Activated T-helper 17 cell treated with anti-CD3 and anti-CD28 coated beads, Interleukin-2, amount 50 U/mL, for 72 hours (primary cell): ENCODE measurements at places on chromosomes 16 and 17.

- ATAC-seq = peak; percentile 31
These were observed 4.6 kb upstream of the TAF15 start for GRCh38 chr17:35804658-35805192.

DNA sequence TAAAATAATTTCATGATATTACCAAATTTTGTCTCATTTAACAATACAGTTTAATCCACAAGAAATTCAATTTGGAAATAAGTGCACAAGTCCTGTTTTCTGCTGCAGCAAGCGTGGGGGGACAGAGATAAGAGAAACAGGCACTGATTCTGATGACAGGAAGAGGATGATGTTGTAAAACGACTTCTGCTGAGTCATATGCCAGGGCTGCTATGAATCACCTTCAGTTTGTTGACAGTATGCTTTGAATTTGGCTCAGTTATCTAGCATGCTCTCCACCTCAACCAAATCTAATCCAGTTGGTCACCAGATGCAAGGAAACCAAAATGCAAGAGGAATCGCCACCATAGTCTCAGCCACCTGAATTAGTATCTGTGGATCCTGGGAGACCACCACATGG is 244.1 kb upstream of the MON1B start:
- ATAC-seq = peak; percentile 43

DNA sequence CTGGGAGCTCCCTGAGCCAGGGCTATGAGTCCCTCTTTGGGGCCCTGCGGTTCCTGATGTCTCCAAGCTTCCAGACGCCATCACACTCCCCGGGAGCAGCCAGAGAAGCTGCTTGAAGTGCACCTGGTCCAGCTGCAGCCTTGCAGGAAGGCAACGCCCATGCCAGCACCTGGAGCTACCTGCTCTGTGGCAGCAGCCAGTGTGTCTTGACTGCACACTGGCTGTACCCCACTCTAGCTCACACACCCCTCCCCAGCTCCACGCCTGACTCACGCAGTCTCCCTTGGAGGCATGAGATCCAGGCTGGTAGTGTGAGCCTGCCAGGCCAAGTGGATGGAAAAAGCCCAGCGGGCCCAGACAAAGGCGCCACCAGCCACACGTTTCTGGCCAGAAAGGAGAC is 63.3 kb downstream of the USP32 start:
- ATAC-seq = no peak

- ATAC-seq = peak; percentile 71
These were observed at the start of gene IRF8 for GRCh38 chr16:85898521-85899442. IRF8 (plus strand) TSS chr16:85899162; CDS start chr16:85903016, 3,854 bp downstream.

DNA sequence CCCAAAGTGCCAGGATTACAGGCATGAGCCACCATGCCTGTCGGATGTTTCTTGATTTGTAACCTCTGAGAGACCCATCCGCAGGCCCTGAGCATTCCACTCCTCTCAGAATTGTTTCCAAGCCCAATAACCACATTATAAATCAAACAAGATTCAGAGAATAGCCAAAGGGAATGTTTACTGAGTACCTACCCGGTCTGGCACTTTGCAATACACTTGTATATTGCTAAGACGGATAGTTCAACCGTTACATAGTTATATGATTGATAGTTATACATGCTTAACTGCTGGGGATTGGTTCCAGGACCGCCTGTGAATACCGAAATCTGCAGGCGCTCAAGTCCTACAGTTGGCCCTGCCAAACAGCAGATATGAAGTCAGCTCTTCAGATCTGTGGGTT is 3.0 kb upstream of the KAT8 start:
- no peak for ATAC-seq

GRCh38 chr17:32523017-32523680 is 36.4 kb downstream of the CDK5R1 start:
- ATAC-seq = peak; percentile 60

DNA sequence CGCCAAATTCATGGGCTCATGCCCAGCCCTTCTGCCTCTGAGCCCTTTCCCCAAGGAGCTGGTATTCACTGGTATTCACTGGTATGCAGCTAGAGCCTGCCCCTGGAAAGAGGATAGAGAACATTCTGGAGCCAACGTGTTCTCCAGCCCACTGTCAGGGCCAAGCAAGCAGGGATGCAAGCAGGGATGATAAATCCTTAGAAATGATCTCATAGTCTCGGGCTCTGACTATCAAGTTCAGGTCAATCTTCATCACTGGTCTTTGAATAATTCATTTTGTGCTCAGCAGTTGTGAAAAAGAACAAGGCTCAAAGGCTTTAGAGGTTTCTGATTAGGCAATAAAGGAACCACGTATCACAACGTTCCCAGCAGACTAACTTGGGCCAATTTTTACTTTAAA is 57.3 kb downstream of the CACNG5 start:
- no peak for ATAC-seq

- no peak for ATAC-seq
These were observed 51.7 kb downstream of the VAT1L start for GRCh38 chr16:77840093-77840492.

DNA sequence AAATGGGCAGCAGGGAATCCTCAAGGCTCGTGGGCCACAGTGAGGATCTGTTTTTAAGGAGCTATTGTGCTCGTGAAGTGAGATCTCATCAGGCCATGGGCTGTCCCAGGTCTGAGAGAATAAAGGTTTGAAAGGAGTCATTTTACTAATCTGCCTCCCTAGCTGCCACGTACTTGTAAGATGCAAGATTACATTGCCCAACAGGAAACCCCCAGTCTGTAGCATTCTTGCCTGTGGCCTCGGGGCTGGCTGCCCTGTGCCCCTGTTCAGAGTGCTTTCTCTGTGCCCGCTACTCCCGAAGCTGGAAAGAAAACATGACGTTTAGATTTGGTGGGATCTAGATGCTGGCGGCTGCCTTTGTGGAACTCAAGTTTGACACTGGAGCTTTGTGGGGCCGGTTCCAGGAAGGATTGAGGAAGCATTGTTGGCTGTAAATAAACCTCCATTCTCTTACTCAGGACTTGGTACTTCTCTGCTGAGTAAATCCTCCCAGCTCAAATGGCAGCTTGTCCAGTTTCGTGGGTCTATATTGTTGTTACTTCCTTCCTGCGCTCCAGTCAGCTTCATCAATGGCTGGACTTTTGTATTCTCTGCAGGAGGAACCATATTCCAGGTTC is 21.2 kb downstream of the SAP30BP start:
- no peak for ATAC-seq
